ENCODE measurements at places on chromosomes 11 and 22. TPM values are rescaled to one million over a fixed set of nuclear protein-coding genes. Genes with fewer than 3 reads are reported as not detected.

The CALCB gene
- total RNA-seq, result 0.28 TPM

GRCh38 chr11:78564490-78565467 lies 9.9 kb downstream of the NARS2 start:
- peak; percentile 40 for DNase-seq
- peaks cover 2% of the 10 kb centered on the region for H3K36me3 ChIP-seq
- no peak overlapping the region for H3K4me3 ChIP-seq
- H3K27ac ChIP-seq, result no peak overlapping the region

DNA sequence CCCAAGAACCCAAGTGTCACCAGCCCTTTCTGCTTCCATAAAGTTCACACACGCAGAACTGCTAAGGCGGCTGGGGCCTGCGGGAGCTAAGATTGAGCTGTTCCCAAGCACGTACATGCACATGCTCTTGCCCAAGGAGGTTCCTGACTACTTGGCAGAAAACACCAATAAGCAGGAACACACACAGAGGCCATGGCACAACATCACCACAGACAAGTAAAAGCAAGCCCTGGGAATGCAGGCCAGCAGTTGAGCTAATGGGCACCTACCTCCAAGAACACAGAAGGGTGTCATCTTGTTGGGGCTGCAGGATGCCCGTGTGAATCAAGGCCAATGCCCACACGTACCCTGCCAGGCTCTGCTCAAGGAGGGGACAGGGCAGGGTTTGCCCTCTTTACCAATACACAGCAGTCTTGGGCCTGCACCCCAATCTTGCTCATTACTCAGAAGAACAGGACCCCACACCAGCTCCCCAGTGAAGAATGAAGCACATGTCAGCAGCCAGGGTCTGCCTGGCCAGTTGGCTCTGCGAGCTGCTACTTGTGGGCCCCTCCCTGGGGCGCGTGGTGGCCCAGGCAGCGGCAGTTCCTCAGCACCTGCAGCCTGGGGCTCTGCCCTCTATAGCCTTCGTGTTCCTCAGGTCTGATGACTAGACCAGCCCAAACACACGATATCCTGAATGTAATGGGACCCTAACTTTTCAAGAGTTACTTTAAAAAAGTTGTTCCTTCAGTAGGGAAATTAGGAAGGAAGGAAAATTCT lies 32.3 kb upstream of the CYP2D6 start:
- no peak overlapping the region for H3K27ac ChIP-seq
- H3K36me3 ChIP-seq, result peaks cover 7% of the 10 kb centered on the region
- H3K4me3 ChIP-seq, result no peak overlapping the region
- no peaks in the 10 kb centered on the region for H3K4me1 ChIP-seq

- no peaks in the 10 kb centered on the region for H3K36me3 ChIP-seq
- H3K4me3 ChIP-seq, result no peak overlapping the region
- H3K4me1 ChIP-seq, result no peaks in the 10 kb centered on the region
- H3K27ac ChIP-seq, result no peak overlapping the region
Measured at GRCh38 chr11:95891423-95892170, 32.3 kb downstream of the MTMR2 start.

- H3K27me3 ChIP-seq, result no peaks in the 10 kb centered on the region
- no peak for DNase-seq
- H3K27ac ChIP-seq, result no peak overlapping the region
Measured at GRCh38 chr11:80562523-80563125, 1121.8 kb upstream of the TENM4 start.

DNA sequence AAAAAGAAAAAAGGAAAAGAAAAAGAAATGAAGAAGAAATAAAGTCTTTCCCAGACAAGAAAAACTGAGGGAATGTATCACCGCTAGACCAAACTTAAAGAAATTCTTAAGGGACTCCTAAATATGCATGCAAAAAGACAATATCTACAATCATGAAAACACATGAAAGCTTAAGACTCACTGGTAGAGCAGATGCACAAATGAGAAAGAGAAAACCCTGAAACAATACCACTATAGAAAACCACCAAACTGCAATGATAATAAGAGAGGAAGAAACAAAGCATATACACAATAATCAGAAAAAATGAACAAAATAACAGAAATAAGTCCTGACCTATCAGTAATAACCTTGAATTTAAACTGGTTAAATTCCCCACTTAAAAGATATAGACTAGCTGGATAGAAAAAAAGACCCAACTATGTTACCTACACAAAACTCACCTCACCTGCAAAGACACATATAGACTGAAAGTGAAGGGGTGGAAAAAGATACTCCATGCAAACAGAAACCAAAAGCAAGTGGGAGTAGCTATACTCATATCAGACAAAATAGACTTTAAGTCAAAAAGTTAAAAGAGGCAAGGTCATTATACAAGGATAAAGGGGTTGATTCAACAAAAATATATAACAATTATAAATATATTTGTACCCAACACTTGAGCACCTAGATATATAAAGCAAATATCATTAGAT lies 61.3 kb upstream of the NARS2 start:
- H3K36me3 ChIP-seq, result no peaks in the 10 kb centered on the region
- H3K27me3 ChIP-seq, result no peaks in the 10 kb centered on the region
- no peak for DNase-seq
- no peak overlapping the region for H3K4me3 ChIP-seq

- no peaks in the 10 kb centered on the region for H3K4me1 ChIP-seq
- H3K4me3 ChIP-seq, result no peak overlapping the region
- H3K27ac ChIP-seq, result no peak overlapping the region
- no peaks in the 10 kb centered on the region for H3K36me3 ChIP-seq
- H3K27me3 ChIP-seq, result no peaks in the 10 kb centered on the region
Measured at GRCh38 chr11:90698238-90698637, 475.4 kb upstream of the CHORDC1 start.

DNA sequence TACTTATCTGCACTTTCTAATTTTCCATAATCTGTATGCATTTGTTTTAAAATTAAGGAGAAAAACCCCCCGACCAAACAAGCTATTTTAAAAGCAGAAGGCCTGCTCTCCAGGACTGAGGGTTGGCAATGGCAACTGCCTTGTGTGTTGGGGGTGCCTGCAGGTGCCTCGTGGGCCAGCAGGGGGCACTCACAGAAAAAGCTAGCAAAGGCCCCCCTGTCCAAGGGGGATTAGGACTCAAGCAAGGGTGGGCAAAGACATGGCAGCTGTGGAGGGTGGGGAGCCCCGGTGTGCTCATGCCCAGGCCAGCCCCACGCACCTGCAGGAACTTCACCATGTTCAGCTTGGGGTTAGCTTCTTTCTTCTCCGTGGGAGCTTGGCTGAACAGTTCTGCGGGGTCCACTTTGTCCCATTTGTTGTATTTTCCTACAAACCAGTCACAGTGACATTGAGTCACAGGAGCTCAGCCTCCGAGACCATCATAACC lies 10.3 kb downstream of the TOP3B start:
- no peak for DNase-seq
- peaks cover 22% of the 10 kb centered on the region for H3K36me3 ChIP-seq
- H3K27ac ChIP-seq, result no peak overlapping the region
- no peaks in the 10 kb centered on the region for H3K4me1 ChIP-seq

DNA sequence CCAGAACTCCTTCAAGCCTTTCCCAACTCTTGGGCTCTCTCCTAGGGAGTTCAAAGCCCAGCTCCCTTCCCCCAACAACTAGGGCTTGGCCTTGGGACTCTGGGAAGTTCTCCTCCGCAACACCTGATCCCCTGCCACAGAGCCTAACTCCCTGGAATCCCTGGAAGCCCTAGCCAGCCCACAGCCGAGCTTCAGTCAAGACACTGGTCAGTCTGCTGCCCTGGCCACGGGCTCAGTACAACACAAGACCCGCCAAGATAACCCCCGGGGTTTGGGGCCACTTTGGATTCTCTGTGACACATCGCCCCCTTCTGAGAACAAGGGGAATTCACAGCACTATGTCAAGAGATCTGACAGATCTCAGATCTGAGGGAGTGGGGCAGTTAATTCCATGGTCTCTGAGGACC lies 58.3 kb downstream of the SLC22A12 start:
- no peak overlapping the region for H3K27ac ChIP-seq
- no peaks in the 10 kb centered on the region for H3K36me3 ChIP-seq
- DNase-seq, result no peak
- H3K4me3 ChIP-seq, result no peak overlapping the region
- H3K4me1 ChIP-seq, result no peaks in the 10 kb centered on the region

DNA sequence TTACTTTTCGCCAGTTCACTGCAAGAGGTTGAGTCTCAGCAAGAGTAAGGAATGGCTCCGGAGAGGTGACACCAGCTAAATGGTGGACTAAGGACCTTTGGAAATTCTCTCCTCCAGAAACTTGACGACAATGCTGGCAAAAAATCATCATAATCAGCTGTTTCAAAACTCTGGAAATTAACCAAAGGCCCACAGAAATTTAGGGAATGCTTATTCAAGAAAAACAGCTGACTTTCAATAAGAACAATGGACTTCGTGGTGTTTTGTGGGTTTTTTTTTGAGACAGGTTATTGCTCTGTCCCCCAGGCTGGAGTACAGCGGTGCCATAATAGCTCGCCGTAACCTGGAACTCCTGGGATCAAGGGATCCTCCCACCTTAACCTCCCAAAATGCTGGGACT lies 68.4 kb upstream of the SEPTIN5 start:
- no peaks in the 10 kb centered on the region for H3K27me3 ChIP-seq
- no peak overlapping the region for H3K4me3 ChIP-seq
- H3K4me1 ChIP-seq, result no peaks in the 10 kb centered on the region
- H3K27ac ChIP-seq, result no peak overlapping the region
- no peaks in the 10 kb centered on the region for H3K36me3 ChIP-seq
- no peak for DNase-seq

GRCh38 chr22:35684270-35684700 lies 33.4 kb upstream of the APOL5 start:
- no peaks in the 10 kb centered on the region for H3K36me3 ChIP-seq
- no peak overlapping the region for H3K4me3 ChIP-seq
- H3K27me3 ChIP-seq, result no peaks in the 10 kb centered on the region
- DNase-seq, result no peak

DNA sequence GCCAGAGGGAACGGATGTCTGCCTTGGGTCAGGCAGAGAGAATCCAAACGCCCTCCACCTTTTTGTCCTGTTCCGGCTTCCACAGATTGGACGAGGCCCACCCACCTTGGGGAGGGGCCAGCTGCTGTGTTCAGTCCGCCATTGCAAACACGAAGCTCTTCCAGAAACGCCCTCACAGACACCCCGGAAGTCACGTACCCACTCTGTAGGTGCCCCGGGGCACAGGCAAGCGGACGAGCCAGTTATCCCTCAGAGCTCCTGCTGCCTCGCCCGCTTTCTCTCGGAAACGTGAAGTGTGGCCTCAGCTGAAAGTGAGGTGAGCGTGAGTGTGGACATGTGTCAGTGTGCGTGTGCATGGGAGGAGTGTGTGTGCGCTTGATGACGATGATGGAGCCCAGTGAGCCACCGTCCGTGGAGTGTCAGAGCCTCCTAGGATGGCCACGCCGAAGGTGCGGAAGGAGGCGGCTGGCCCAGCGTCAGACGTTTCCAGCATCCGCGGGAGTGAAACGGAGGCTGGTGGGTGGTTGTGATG lies 869.2 kb downstream of the TBC1D22A start:
- no peak for DNase-seq
- H3K4me1 ChIP-seq, result no peaks in the 10 kb centered on the region
- no peak overlapping the region for H3K27ac ChIP-seq
- H3K4me3 ChIP-seq, result no peak overlapping the region
- H3K36me3 ChIP-seq, result no peaks in the 10 kb centered on the region
- no peaks in the 10 kb centered on the region for H3K27me3 ChIP-seq

The SGSM1 gene
- total RNA-seq, result not detected

- no peaks in the 10 kb centered on the region for H3K36me3 ChIP-seq
- no peak overlapping the region for H3K27ac ChIP-seq
- H3K27me3 ChIP-seq, result no peaks in the 10 kb centered on the region
Measured at GRCh38 chr11:31050061-31050765, 319.3 kb downstream of the DCDC1 start.

DNA sequence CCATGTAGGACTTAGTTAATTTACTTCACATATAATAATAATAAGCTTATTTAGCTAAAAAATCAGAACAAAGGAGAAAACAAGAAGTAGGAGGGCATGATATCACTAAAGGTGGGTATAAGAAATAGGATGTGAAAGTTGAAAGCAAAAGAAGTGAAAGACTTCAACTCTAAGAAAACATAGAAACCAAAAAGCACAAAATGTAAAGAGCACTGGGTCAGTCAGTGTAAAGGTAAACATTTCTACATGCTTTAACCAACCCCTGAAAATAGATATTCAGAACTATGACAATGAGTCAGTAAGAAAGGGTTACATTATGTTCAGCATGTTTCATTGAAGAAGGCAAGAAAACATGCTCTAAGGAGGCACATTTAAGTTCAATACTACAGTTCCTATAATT lies 298.8 kb downstream of the SWAP70 start:
- no peak overlapping the region for H3K27ac ChIP-seq
- H3K4me3 ChIP-seq, result no peak overlapping the region
- H3K36me3 ChIP-seq, result no peaks in the 10 kb centered on the region
- no peaks in the 10 kb centered on the region for H3K27me3 ChIP-seq

The CEP126 gene
- total RNA-seq, result 0.05 TPM

GRCh38 chr22:36068776-36069344 lies 40.2 kb upstream of the RBFOX2 start:
- no peaks in the 10 kb centered on the region for H3K36me3 ChIP-seq
- no peak for DNase-seq
- no peaks in the 10 kb centered on the region for H3K27me3 ChIP-seq
- no peaks in the 10 kb centered on the region for H3K4me1 ChIP-seq
- no peak overlapping the region for H3K4me3 ChIP-seq
- no peak overlapping the region for H3K27ac ChIP-seq

- peak; percentile 30 for DNase-seq
- peaks cover 14% of the 10 kb centered on the region for H3K36me3 ChIP-seq
- no peak overlapping the region for H3K4me3 ChIP-seq
- H3K27ac ChIP-seq, result no peak overlapping the region
- no peaks in the 10 kb centered on the region for H3K4me1 ChIP-seq
Measured at GRCh38 chr11:76124905-76125770, 81.2 kb downstream of the WNT11 start.

The IGSF9B gene
- 0.05 TPM for total RNA-seq

The INS gene
- not detected for total RNA-seq

DNA sequence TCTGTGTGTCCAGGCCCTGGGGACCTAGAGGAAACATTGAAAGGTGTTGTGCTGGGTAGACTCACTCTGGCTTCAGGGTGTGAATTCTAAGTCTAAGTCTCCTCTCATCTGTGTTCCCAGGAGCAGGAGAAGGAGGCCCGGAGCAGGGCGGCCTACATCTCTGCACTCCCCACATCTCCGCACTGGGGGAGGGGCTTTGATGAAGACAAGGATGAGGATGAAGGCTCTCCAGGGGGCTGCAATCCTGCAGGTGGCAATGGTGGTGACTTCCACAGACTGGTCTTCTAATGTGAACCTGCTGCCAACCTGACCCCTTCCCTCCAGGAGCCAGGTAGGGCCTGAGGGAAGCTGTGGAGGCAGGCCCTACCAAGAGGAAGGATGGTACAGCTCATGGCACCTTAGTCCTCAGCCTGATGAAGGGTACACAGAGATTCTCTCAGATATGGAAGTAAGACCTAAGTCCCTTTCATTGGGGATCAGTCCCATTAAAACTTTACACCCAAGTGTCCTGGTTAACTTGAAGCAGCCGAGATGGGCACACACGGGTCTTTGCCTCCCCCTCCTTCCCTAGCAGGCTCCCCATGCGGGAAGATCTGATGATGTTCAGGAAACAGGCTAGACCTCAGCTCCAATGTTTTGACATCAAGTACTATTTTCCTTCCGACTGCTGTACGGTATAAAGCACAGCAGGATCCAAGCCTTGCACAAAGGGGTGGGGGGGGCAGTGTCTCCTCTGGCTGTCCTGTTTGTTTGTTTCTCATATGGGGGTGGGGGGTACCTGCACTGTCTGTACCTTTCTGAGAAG lies 25.0 kb downstream of the USP35 start:
- H3K4me1 ChIP-seq, result no peaks in the 10 kb centered on the region
- no peaks in the 10 kb centered on the region for H3K27me3 ChIP-seq
- no peak for DNase-seq
- peaks cover 5% of the 10 kb centered on the region for H3K36me3 ChIP-seq
- no peak overlapping the region for H3K27ac ChIP-seq
- H3K4me3 ChIP-seq, result no peak overlapping the region

GRCh38 chr22:49632199-49633009 lies 195.3 kb downstream of the BRD1 start:
- no peak overlapping the region for H3K4me3 ChIP-seq
- H3K4me1 ChIP-seq, result no peaks in the 10 kb centered on the region
- no peak for DNase-seq
- no peaks in the 10 kb centered on the region for H3K27me3 ChIP-seq
- no peaks in the 10 kb centered on the region for H3K36me3 ChIP-seq
